M059J (cell line): ENCODE measurements at places on chromosomes 16 and 17. TPM values are rescaled to one million over a fixed set of nuclear protein-coding genes. Genes with fewer than 3 reads are reported as not detected.
A peak's percentile ranks its signal among the peaks of the same experiment; 100 is the strongest.

DNA sequence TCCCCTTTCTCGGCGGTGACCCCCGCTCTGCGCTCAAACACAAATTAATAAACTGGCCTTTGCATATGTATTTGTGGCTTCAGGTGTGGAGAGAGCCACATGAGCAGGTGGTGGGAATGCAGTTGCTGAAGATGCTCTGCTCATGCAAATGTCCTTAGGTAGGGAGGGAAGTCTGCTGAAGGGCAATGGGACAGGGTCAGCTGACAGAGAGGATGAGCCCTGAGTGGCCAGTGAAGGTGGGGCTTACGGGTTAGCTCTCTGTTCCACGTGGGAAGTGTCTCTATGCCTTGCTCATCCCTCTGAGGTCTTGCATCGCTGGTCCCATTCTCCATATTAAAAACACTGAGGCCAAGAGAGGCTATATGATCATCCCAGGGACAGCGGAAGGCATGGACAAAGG is 74.2 kb upstream of the CCL1 start:
- DNase-seq = no peak

GRCh38 chr17:50534222-50534978 is 1.9 kb downstream of the EPN3 start:
- peak; percentile 52 for DNase-seq

GRCh38 chr17:79849953-79850352 is 10.7 kb upstream of the CBX4 start:
- DNase-seq = no peak

DNA sequence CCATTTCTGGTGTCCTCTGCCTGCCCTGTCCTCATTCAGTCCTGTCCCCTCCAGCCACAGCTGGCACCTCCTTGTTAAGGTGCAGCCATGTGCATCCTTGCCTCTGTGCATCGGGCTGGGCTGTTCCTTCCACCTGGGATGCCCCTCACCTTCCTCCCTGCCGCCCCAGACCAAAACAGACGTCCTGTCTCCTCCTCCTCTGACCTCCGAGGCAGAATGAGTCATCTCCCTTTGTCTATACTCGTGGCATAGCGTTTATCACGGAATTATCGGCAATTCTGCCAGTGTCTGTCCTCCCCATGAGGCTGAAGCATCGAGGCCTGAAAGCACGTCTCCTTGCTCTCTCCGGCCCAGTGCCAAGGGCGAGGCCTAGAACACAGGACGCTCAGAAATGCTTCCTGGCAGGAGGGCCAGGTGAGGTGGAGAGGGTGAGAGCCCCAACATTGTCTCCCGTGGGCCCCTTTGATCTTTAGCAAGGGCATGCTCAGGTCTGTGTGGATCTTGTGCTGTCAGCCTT is 4.6 kb downstream of the RAI1 start:
- DNase-seq = peak; percentile 91

DNA sequence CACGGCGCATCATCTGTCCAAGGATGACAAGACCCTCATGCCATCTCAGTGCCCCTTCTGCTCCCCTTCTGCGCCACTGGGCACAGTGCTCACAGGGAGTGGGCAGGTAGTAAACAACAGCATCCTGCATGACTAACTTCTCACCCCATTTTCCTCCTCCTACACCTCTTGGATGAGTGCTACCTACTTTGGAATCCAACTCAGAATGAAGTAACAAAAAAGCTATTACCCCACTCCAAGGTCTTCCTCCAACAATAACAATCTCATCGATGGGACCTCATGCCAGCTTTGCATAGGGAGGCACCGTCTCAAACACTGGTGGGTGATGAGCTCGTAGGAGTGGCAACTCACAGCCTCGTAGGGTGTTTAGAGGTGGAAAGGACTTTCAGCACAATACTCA is 98.6 kb upstream of the RCVRN start:
- DNase-seq = no peak

GRCh38 chr16:74626741-74627416 is 20.0 kb upstream of the GLG1 start:
- no peak for DNase-seq

DNA sequence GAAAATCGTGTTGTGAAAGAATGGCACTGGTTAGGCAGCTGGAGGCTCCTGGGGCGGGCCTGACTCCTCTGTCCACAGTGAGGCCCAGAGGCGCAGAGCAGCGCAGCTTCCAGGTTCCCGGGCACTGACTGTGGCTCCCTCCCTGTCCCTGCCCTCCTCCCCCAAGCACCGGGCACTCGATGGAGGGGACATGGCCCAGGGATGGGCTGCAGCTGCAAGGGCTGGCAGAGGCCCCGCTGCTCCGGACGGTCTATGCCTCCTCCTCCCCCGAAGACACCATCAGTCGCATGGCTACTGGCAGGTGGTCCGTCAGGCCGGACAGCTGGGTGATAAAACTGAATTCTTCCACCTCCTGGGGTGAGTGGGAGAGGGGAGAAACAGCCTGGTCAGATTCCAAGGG is 50.1 kb downstream of the PRMT7 start:
- no peak for DNase-seq

KRTAP17-1 gene
- not detected in 2 replicates for total RNA-seq
